GM06990 (cell line): ENCODE measurements at places on chromosomes 1 and 21.

- DNase-seq = no peak
Measured at GRCh38 chr21:43900690-43901089, 35.7 kb downstream of the AGPAT3 start.

DNA sequence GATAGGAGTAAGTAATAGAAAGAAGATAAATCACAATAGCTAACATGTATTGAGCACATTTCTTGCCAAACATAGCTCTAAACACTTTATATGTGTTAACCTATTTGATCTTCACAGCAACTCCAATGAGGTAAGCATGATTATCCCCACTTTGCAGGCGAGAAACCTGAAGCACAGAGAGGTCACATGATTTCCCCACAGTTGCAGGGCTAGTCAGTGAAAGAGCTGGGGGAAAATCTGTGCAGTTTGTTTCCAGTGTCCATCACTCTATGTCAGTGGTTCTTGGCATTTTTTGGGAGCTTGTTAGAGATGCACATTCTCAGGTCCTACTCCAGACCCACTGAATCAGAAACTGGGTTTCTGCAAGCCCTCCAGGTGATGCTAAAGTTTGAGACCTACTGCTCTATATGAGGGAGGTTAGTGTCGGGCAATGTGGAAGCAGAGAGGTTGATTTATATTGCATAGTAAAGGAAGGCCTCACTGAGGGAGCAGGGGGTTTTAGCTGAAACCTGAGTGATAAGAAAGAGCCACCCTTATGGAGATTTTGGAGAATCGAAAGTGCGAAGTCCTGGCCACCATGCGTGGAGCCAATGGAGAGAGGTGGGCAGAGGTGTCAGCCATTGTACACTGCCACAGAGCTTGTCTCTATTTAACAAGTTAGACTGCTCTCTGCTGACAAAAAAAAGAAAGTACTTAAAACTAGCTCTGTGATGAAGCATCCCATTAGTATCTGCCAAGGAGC lies 20.9 kb downstream of the MCOLN3 start:
- DNase-seq = no peak

DNA sequence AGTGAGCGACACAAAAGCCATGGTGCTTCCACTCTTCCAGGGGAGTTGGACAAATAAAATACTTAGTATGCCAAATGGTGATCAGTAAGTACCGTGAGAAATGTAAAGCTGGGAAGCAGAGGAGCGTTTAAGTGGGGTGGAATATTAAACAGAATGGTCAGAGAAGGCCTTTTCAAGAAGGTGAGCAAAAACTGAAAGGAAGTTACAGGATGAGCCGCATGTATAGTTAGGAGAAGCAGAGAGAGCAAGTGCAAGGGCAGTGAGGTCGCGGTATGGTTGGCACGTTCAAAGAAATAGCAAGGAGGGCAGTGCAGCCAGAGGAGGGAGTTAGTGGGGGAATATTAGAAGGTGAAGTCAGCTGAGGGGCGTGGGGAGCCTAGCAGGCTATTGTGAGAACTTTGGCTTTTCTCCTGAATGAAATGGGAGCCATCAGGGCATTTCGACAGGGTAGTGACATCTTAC lies 748 bp upstream of the ATP6V0B start:
- DNase-seq = no peak

DNA sequence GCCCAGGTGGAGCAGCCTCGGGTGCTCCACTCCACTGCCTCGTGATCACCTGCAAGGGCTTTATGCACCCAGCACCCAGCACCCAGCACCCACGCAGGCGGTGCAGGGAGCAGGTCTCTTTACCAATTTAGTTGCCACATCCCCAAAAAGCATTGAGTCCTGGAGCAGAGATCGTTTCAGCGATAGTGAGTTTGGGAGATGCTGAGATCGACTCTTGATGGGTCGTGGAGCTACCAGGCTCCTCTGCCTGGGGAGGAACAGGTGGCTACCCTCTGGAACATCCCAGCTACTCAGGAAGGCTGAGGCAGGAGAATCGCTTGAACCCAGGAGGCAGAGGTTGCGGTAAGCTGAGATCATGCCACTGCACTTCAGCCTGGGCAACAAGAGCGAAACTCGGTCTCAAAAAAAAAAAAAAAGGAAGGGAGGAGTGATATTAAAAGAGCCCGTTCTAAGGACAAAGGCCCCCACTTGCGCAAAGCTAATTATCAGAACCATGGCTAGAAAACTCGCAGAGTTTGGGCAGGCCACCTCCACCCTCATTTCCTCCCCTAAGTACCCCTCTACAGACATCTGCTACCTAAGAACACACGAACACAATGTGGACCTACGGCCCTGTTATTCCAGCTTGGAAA lies 106.5 kb upstream of the SLC45A1 start:
- no peak for DNase-seq

- DNase-seq = peak; percentile 46
Measured at GRCh38 chr1:234601301-234602017, 8.5 kb downstream of the IRF2BP2 start.

- no peak for DNase-seq
Measured at GRCh38 chr1:43764581-43764980, 57.2 kb downstream of the ST3GAL3 start.

- DNase-seq = no peak
Measured at GRCh38 chr21:44551340-44551961, at the start of gene KRTAP10-2. KRTAP10-2 (minus strand) TSS chr21:44551505; CDS start chr21:44551458, 47 bp downstream.

- DNase-seq = no peak
Measured at GRCh38 chr1:171219346-171220080, 28.8 kb upstream of the FMO1 start.

GRCh38 chr1:51627672-51628071 lies 10.8 kb downstream of the OSBPL9 start:
- DNase-seq = no peak

GRCh38 chr1:42938645-42939615 lies 19.7 kb downstream of the SLC2A1 start:
- DNase-seq = no peak

- DNase-seq = no peak
Measured at GRCh38 chr1:109543283-109543987, 3.8 kb downstream of the GPR61 start.

DNA sequence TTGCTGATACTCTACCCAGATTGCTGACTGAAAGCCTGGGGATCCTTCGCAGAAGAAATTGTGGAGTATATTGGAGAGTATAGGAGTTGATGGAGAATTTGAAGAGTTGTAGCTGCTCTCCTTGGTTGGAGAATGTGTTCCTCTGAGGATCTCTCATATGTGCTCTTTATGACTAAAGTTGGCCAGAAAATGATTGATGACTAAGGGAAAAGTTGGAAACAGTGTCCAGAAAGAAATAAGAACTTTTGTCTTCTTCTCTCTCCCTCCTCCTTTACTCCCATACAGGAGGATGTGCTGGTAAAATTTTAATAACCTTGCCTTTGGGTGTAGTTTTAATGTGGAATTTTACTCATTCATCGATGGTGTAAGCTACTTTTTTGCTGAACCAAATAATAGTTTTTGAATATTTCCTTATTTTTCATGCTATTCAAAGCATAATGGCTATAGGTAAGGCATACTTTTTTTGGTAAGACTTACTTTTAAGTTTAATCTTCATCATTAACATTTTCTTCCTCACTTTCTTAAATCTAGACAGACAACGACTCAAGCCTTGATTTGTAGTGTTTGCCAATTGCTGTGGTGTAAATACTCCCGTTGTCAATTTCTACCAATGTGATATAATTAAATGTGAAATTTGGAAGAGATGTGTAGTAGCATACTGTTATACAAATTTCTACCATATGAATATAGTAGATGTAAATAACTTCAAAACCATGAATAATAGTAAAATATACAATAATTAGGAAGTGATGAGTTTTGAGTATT lies 13.7 kb downstream of the C1orf141 start:
- DNase-seq = no peak

DNA sequence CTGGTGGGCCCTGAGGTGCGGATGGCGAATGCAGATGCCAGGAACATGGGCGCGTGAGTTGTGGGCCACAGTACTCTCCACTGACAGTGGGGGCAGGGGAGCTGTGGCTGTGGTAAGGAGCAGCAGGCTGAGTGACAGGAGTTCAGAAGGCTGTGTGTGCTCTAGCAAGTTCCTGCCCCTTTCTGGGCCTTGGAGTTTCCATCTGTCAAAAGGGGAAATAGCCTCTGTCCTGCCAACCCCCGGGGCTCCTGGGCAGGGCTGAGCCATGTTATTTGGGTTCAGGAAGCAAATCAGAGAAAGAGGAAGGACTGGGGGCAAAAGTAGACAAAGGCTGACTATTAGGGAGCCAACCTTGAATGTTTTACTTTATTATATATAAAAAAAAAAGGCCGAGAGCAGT lies 19.5 kb upstream of the MFN2 start:
- no peak for DNase-seq

GRCh38 chr21:35730325-35730724 lies 330.0 kb downstream of the SETD4 start:
- no peak for DNase-seq

DNA sequence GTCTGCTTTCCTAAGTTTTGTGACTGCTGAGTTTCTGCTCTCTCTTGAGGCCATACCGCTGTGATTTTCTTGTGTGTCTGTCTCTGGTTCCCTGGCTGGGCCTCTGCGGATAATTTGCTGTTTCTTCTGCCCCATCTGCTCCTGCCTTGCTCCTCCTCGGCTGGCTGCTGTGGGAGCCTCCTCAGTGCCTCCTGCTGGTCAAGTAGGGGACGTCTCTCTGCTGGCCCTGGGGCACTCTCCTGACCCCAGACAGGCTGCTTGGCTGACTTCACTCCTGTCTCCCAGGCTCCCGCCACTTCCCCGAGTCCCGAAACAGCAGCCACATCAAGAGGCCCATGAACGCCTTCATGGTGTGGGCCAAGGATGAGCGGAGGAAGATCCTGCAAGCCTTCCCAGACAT lies 28.5 kb downstream of the ETNK2 start:
- DNase-seq = no peak

GRCh38 chr1:147626739-147627138 lies 43.6 kb downstream of the ACP6 start:
- DNase-seq = no peak

DNA sequence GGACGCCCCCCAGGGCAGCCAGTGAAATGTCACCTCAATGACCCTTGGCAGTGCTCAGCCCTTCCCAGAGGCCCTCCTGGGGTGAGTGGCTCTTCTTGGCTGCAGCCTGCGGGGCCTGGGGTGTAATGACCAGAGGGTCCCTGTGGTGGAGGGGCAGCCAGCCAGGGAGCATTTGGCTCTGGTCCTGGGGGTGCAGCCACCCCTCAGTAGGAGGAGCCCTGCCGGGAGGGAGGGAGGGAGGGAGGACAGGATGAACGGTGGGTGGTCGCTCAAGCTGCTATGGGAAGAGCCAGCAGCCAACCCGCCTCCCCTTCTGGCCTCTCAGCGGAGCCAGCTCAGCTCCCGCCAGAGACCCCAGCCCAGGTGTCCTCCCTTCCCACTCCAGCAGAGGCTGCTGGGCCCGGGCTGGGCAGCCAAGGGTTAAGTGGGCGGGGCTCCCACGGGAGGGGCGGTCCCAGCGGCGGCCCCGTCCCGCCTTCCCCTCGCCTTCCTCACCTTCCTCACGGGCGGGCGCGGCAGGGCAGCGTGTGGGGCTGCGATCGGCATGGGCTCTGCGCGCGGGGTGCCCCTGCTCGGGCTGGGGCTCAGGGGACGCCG lies 9.0 kb upstream of the PLCH2 start:
- peak; percentile 25 for DNase-seq

DNA sequence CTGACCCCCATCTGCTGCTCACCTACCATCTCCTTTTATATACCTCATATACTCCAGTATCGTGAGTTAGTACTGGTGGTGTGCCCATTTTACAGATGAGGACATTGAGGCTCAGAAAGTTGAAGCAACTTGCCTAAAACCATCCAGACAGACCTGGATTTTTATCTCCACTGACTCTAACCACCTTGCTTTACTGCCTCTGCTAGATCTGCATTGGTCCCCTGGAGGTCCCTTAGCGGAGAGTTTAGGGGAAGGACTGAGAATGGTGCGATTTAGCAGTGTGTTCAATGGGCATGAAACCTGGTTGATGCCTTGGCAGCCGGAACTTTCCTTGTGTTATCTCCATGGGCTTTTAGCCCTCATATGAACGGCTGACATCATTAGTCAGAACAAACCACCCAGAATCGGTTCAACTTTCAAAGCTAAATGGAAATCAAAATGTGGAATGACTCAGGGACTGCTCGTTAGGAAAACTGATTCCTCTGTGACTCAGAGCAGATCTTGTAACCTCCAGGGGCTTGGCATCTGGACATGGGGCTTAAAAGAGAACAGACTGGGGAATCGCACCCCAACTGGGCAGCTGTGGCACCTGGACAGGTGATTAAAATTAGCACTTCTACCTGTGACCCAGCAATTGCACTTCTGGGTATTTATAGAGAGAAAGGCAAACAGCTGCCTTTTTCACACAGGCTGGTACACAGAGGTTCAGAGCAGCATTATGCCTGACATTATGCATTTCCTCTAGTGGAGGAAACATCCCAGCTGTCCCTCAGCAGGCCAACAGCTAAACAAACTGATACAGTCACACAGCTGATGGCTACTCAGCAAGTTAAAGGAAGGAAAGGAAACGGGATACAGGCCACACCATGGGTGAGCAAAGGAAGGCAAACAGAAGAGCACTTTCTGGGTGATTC lies 25.3 kb downstream of the TMEM51 start:
- no peak for DNase-seq

GRCh38 chr1:181398544-181398943 lies 84.8 kb upstream of the CACNA1E start:
- DNase-seq = peak; percentile 38

GRCh38 chr1:32311709-32312393 lies 20.0 kb downstream of the HDAC1 start:
- no peak for DNase-seq

DNA sequence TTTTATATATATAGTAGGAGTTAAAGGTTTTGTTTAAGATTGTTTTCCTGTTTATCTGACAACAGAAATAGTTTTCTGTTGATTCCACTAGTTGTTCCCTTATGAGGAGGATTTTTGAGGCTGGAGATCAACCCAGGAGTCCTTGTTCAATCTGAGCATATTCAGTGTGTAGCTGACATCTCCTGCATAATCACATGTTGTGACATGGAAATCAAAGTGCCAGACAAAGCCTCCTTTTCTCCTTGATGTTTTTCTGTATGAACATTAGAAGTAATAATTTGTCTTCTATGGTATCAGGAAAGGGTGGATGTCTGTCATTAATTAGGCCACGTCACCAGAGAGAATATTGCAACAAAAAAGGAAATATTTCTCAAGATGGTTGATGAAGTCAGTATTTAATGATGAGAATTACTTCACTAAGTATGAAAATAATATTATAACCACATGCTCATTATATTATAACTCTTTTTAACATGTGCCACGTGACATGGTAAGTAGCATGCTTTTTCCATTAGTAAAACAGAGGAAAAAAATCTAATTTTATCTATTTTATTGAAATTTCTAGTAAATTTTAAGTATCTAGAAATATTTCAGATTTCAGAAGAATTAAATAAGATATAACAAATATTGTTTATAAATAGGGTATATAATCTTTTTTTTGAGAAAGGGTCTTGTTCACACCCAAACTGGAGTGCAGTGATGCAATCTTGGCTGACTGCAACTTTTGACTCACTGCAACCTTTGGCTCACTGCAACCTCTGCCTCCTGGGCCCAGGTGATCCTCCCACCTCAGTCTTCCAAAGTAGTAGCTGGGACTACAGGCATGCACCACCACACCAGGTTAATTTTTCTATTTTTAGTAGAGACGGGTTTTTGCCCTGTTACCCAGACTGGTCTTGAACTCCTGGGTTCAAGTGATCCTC lies 223.5 kb downstream of the HMCN1 start:
- no peak for DNase-seq

- no peak for DNase-seq
Measured at GRCh38 chr1:87176087-87176486, 152.6 kb upstream of the LMO4 start.
